ENCODE measurements at places on chromosomes 3 and 15.

DNA sequence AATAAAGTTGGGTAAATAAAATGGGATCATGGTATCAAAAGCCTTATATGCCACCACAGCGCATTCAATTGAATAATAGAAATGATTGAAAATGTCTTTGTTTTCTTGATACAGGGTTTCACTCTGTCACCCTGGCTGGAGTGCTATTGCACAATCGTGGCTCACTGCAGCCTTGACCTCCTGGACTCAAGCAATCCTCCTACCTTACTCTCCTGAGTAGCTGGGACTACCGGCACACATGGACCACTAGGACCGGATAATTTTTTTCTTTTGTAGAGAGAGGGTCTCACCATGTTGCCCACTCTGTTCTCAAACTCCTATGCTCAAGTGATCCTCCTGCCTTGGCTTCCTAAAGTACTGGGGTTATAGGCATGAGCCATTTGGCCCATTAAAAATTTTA lies 33.8 kb upstream of the BBX start:
- no peak for DNase-seq

DNA sequence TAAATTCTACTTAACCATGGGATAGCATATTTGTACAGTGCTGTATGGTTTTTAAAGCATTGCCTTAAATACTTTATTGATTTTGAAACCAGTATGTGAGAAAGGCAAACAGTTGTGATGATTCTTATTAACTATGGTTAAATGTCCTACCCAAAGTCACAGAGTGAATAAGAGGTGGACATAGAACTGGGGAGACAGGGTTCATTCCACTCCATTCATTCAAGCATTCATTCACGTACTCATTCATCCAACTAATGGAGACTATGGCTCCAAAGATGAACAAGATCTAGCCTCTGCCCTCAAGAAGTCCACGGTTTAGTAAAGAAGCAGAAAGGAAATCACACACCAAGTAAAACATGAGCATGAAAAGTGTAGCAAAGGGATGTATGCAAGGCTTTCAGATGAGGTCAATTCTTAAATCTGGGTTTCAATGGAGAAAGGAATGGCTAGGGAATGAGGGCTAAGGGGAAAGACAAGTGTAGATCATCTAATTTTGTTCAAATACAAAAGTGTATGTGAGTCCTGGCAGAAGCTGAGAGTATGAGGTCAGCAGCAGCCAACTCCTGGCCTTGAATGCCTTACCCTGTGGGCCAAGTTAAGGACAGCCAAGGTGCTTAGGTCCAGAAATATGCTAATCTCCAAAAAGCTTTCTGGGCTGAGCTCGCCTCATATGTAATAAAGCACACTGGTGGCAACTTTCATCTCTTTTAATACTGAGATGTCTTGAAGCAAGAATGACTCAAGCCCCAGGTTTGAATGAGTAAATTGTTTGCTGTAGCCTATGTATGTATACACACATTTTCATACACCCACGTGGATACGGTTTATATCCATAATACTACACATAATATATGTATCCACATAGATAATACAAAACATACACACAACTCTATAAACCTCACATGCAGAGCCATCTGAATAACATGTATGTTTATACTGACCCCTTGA lies 4.3 kb downstream of the TNIK start:
- no peak for DNase-seq

DNA sequence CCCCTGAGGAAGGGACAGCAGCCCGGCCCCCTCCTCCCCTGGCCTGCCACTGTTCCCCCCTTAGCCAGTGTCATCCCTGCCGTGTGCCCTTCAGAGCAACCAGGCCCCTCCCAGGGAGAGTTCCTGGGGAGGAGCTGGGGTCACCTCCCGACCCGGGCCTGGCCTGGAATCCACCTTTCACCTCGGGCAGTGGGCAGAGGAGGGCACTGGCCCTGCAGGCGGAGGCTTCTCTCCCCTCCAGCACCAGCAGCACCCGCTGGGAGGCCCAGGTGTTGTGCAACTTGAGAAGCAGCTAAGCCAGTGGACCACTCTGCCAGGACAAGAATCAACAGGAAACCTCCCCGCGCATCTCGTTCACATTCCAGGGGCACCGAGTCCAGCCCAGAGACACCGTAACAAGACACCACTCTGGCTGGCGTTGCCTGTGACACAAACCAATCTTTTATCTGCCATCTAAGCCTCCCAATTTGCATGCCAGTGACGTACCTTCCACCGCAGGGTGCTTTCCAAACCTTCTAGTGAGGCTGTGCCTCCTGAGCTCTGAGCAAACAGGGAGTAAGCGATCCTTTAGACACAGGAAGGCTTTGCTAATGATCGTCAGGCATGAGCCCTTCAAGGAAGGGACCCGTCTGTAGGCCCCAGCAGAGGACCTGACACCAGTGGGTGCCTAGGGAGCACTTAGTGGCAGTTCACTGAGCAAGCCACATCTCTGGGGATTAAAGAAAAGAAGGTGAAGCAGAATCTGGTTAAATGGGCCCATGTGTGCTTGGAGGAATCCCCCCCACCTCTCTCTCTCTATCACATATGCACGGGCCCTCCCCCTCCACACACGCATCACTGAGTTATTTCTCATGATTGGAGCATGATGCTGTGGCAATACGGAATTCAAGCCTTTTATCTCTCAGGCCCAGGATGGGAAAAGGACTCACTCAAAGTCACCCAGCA lies 98.9 kb upstream of the TLE3 start:
- peak; percentile 86 for DNase-seq

- DNase-seq: no peak
Measured at GRCh38 chr3:16507578-16508242, 5.8 kb downstream of the RFTN1 start.

GRCh38 chr15:27201425-27201824 lies 230.4 kb downstream of the GABRG3 start:
- DNase-seq: no peak

DNA sequence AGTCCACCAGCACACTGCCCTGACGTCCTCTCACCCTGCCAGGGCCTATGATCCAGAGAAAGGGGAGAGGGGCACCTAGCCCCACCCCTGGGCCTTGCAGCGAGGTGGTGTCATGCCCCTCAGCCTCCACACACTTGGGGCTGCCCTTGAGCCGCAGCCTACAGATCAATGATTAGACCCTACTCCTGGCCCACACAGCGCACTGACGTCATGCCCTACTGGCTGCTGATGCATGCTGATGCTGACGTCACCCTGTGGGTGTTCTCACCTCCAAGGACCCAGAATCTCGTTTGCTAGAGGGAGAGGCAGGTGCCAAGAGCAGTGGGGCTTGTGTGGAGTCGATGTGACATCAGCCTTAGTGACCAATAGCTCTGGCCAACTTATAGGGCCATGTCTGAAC lies 18.0 kb downstream of the ARL14 start:
- DNase-seq: no peak

DNA sequence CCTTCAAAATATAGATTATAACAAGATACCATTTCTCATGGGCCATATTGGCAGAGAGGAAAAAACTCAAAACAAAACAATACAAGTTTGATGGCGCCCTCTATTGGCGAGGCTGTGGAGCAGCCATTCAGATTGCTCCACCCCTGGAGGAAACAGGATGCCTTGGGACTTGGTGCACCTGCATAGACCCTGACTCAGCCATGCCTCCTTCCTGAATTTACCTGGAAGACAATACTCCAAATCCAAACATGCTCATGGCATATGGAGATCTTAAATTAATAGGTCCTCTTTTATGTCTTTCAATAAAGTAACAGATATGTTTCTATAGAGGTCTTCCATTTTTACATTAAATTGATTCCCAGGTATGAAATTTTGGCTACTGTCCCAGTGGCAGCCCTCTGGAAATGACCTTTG lies 90.0 kb downstream of the APBA2 start:
- DNase-seq: peak; percentile 7

DNA sequence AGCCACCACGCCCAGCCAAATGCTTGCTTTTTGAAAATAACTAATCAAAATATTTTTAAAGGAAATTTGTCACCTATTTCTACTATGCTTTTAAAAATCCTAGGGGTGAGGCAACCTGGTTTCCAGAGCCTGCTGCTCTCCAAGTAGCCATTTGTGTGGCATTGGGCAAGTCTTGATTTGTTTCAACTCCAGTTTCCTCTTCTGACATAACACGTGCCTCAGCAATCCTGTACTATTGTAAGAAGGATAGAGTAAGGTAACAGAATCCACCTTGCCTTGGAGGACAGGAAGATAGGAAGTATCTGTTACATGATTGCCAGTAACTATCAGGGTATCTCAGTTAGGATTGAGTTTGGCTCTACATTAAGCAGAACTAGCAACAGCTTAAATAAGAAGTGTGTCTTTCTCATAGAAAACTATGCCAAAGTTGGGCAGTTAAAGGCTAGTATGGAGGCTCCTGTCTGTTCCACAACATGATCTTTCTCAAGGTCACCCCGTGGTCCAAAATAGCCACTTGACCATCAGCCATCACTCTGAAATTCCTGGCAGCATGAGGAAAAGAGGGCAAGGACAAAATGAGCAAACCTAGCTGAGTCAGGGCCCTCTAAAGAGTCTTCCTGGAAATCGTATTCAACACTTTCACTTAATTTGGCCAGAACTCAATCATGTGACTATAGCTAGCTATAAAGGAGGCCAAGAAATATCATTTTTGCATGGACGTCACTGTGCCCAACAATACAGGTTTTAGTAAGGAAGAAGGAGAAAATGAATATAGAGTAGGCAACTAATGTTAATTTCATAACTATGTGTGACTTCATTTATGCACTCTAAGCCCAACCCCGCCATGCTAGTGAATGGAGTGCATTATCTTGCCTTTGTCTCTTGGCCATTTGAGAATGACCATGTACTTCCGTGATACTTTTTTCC lies 66.1 kb downstream of the HMG20A start:
- DNase-seq: no peak

GRCh38 chr15:70140543-70141375 lies 43.0 kb upstream of the TLE3 start:
- DNase-seq: no peak

- DNase-seq: no peak
Measured at GRCh38 chr3:171186383-171186782, 159.9 kb upstream of the SLC2A2 start.

DNA sequence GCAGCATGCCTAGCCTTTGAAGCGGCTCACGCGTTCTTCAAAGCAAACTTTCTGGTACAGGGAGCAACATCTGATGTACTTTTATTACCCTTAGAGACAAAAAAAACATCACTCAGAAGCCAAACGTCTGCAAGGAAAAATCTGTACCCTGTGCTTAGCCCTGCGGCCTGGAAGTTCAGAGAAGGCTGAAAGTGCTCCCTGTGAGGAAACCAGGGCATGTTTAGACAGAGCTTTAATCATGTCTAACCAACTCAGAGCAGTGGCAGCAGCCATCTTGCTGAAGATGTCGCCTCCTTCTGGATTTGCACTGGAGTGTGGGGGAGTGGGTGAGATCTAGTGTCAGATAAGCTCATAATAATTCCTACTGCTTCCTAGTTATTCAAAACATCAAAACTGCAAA lies 170.4 kb downstream of the P3H2 start:
- no peak for DNase-seq

GRCh38 chr3:65142456-65142855 lies 454.7 kb upstream of the ADAMTS9 start:
- no peak for DNase-seq

- no peak for DNase-seq
Measured at GRCh38 chr3:157064402-157064801, 95.5 kb downstream of the CCNL1 start.

- DNase-seq: no peak
Measured at GRCh38 chr3:16797831-16798230, 86.9 kb upstream of the PLCL2 start.

DNA sequence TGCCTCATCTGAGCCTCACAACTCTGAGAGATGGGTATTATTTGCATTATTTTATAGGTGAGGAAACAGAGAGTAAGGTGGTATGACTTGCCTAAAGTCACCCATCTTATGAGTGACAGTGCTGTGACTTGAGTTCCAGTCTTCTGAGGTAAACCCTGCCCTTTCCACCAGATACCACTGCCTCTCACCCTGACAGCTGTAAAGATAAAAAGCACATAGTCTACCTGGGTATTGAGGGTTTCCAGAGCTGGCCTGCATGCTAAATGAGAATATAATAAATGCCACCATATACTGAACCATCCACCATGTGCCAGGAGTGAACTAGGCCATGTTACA lies 25.6 kb downstream of the RASGRP1 start:
- no peak for DNase-seq

GRCh38 chr3:126936853-126937425 lies 46.0 kb upstream of the PLXNA1 start:
- DNase-seq: no peak

GRCh38 chr3:55061720-55062034 lies 133.8 kb upstream of the LRTM1 start:
- no peak for DNase-seq

DNA sequence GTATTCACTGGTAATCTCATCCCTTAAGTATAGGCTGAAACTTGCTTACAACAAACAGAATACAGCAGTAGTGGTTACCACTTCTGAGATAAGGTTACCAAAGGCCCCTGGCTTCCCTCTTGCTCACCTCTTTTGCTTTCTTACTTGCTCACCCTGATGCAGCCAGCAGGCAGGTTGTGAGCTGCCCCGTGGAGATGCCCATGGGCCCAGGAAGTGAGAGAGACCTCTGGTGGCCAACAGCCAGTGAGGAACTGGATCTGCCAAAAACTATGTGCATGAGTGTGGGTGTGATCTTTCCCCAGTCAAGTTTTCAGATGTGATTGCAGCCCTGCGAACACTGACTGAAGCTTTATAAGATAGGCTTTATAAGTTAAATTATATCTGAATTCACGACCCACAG lies 48.7 kb downstream of the NMNAT3 start:
- DNase-seq: no peak
